ENCODE measurements at places on chromosomes 6 and 20.

DNA sequence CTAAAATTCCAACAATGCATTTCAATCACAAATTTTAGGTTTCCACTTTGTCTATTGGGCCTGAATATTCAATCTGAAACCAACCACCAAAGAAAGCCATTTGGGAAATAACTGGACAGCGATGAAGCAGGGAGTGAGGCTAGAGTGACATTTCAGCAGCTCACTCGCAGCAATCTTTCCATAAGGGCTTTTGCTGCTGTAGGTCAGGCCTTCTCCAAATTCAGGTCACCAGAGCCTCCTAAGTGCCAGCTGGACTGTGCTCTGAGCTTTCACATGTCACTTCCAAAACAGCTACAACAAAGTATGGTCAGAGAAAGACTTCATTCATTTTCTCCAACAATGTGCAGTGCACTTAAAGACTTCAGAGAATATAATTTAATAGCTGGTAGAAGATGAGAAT lies 194.8 kb downstream of the FRK start:
- DNase-seq: no peak

DNA sequence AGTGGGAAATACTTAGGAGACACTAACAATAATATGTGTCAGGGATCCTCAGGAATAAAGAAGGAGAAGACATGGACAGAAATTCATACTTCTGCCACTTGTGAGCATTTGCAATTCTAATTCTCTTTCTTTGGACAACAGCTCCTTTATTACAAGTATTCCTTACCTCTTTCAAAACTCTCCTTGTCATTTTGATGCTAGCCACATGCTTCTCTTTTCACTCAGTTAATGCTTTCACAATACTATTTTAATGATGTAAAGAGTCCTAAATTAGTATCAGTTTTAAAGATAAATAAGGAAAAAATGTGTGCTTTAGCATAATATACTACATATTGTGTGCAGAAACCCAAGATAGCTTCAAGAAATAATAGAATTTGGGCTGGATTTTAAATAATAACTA lies 62.5 kb downstream of the AHI1 start:
- DNase-seq: no peak

- DNase-seq: no peak
Measured at GRCh38 chr6:136079701-136080565, 170.2 kb downstream of the MTFR2 start.

DNA sequence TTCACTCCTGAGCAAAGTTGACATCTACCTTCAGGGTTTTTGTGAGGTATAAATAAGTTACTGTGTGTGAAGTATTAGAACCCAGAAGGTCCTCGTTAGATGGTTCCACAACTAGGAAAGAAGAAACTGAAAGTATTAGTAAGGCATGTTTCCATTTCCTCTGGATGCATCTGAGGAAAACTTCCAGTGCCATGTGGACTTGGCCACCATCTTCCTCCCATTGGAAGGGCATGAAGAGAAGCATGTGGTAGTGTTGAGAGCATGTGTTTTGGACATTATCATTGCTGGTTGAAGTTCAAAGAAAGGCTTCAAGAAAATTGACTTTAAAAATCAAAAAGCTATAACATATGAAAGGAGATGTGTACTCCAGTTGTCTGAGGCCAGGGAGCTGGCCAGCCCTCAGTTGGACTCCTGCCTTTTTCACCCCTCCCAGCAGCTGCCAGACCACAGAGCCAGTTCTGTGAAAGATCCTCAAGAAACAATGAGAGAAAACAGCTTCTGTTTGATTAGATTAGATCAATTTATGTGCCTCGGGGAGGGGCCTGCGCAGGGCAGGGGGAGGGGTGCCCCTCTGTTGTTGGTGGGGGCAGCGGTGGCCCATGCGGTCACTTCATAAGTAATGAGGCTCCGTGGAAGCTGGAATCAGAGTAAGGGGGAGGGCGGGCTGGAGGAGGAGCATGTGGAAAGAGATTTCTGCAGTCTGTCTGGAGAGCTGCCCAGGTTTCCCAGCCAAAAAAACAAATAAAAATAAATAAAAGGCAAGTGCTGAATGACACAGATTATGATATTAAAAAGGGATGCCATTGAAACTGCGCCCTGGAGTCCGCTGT lies 154.0 kb downstream of the JARID2 start:
- DNase-seq: no peak

GRCh38 chr6:79630883-79631692 lies at the start of gene SH3BGRL2:
Gene SH3BGRL2, plus strand, starts transcription at chr6:79631329. Its CDS starts 133 bp downstream, at chr6:79631462.
- peak; percentile 30 for DNase-seq

GRCh38 chr6:129448965-129449364 lies 261.0 kb downstream of the ARHGAP18 start:
- DNase-seq: no peak

DNA sequence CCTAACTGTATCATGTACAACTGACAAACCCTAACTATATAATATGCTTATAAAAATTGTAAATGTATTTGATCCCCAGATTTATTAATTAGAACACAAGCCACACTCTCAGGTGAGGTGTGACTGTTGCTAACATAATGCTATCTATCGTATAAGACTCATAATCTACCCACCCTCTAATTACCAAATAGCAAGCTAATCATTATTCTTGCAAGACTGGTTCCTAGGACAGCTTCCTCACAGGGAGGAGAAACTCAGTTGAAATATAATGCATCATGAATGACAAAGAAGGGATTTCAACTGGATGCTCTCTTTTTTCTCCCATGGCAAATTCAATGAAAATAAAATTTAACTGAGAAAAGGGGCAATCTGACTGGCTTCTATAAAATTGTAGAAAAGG lies 35.4 kb downstream of the ELOVL4 start:
- DNase-seq: no peak

DNA sequence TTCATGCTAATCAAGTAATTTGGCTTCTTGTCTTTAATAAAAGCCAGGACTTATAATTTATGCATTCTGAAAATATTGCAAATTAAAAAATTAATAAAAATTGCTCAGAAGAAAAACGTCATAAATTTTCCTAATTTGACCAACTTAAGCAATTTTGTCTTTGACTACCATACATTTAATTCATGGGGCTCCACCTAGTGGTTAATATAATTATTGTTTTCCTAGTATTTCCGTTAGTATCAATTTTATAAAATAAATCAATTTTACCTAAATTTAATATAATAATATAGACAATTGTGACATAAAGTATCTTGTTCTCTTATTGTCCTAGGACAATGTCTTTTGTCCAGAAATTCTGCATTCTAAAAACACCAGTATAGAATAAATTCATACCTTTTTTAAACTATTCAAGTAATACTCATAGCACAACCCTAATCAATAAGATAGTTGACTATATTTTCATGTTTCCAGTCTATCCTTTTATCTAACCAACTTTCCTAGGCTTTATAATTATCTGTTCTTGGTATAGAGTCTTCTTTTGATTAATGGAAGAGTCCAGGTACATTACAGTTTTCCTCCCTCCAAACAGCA lies 319.9 kb downstream of the TRDN start:
- no peak for DNase-seq

DNA sequence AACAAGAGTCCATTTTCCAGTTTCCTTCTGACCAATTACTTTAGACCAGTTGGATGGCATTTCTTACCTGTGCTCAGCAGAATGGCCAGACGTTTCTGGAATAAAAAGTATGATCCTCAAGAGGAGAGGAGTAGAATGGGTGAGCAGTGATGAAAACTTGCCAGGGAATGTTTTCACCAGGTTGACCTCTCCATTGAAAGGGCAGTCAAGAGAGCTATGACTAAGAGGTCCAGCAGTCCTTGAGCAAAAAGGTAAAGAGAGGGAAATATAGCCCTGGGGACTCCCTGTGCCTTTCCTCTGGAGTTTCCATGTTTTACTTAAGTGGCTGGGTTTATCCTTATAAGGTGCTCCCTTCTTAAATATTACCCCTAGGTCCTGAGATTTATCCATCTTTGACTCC lies 210.9 kb downstream of the TBX18 start:
- no peak for DNase-seq

GRCh38 chr6:158772172-158772571 lies 47.0 kb downstream of the EZR start:
- no peak for DNase-seq

GRCh38 chr20:45056473-45057173 lies 44.3 kb downstream of the KCNS1 start:
- DNase-seq: no peak

DNA sequence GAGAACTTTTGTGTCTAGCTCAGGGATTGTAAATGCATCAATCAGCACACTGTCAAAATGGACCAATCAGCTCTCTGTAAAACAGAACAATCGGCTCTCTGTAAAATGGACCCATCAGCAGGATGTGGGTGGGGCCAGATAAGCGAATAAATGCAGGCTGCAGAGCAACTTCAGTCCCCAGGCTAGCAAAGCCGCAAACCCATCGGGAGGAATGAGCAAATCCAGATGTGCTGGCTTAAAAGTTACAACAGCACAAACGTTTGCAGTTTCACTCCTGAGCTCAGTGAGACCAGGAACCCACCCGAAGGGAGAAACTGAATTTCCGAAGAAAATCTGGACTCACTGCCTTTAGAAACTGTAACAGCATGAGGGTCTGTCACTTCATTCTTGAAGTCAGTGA lies 21.9 kb upstream of the MBOAT1 start:
- no peak for DNase-seq

DNA sequence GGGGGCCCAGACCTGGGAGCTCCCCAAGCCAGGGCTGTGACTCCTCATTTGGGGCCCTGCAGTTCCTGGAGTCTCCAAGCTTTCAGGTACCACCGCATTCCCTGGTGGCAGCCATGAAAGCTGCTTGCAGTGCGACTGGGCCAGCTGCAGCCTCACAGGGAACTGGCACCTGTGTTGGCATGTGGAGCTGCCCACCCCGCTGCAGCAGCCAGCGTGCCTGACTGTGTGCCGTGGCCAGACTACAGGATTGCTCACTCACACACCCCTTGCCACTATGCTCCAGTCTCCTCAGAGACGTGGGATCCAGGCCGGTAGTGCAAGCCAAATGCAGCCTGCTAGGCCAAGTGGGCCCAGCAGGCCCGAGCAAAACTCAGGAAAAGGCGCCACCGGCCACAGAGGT lies 450.7 kb downstream of the COL12A1 start:
- DNase-seq: no peak

GRCh38 chr20:15033269-15033668 lies 695.9 kb upstream of the FLRT3 start:
- DNase-seq: no peak

GRCh38 chr6:163707387-163708355 lies 293.2 kb downstream of the QKI start:
- DNase-seq: no peak

GRCh38 chr6:50637267-50637666 lies 76.1 kb upstream of the TFAP2D start:
- no peak for DNase-seq

GRCh38 chr6:75337835-75338580 lies 53.4 kb upstream of the TMEM30A start:
- DNase-seq: no peak

- DNase-seq: no peak
Measured at GRCh38 chr20:18851629-18852028, 38.0 kb downstream of the SCP2D1 start.

GRCh38 chr6:57147955-57148858 lies 23.9 kb upstream of the BAG2 start:
- no peak for DNase-seq

- no peak for DNase-seq
Measured at GRCh38 chr20:42432496-42433334, 757.0 kb downstream of the PTPRT start.

GRCh38 chr6:13444604-13445003 lies 42.8 kb downstream of the GFOD1 start:
- DNase-seq: no peak

DNA sequence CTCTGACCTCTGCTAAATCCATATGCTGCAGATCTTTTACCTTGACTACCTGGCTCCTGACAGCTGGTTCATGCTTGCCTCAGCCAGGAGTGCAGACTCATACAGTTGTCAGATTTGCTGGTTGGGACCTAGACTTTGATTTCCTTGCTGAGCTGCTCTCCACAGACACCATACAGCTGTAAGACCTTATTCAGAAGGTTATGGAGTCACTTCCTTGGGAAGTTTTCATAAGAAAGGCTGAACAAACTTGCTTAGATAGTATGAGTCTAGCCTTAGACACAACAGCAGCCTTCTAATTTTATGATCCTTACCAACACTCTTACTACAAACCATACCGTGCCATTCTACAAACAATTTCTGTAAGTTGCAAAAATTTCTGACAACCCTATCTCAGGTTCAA lies 102.9 kb downstream of the EDN1 start:
- no peak for DNase-seq

DNA sequence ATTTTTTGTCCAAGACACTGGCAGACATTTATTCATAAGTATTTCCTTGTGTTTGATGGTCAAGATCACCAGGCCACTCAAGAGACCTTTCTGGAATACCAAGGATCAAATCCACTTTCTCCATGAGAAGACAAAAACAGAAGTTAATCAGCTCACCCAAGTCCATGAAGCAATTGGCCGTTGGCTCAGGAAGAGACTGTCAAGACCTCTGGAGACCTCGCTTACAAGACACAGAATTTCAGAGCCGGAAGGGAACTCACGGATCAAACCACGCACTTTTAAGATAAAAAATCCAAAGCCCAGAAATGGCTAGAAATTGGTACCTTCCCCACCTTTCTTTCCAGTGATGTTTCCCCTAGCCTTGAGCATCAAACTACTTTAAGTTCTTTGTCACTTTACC lies 3.3 kb downstream of the TRERF1 start:
- no peak for DNase-seq

DNA sequence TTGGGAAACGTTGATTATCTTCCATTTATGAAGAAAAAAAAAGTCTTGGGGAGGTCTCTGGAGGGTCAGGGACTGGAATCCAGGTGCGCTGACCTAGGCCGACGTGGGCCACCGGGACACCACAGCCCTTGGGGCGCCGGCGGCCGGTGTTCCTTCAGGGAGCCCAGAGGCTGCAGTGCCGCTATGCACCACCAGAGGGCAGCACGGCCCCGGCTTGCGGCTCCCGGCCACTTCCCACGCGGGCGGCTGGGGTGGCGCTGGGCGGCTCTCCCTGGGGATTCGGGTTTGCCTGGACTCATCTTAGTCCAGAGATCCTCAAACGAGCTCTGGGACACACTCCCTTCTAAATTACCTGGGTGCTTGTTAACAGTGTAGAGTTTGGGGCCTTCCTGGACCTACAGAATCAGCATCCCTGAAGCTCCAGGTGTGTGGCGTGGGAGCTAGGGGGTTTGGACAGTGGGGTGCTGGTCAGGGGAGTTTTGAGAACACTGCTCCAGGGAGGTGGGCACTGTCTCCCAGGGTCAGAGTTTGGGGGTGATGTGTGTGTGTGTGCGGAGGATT lies 23.0 kb upstream of the GTSF1L start:
- peak; percentile 85 for DNase-seq

GRCh38 chr6:149266659-149267058 lies 50.9 kb upstream of the TAB2 start:
- DNase-seq: no peak

- DNase-seq: no peak
Measured at GRCh38 chr6:159061805-159062563, 17.2 kb upstream of the TAGAP start.

DNA sequence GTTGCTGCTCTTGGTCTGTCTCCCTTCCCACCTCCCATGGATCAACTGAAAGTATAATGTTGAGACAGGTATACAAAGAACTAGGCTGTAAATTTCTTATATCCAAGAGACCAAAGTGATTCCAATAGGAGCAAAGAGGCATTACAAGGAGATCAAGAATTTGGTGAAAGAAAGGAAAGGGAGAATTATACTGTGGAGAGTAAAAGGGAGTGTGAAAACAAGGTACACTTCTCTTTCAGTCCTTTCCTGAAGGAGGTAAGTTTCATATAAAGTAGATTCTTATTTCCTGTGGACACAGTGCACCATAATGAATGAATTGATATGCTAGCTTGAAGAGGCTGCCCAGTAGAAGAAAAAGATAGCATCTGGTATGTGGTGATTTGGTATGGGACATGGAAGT lies 49.7 kb downstream of the CD2AP start:
- DNase-seq: no peak

- DNase-seq: no peak
Measured at GRCh38 chr6:24686408-24686807, 19.5 kb downstream of the ACOT13 start.
